ENCODE measurements at places on chromosomes 5 and 9.

DNA sequence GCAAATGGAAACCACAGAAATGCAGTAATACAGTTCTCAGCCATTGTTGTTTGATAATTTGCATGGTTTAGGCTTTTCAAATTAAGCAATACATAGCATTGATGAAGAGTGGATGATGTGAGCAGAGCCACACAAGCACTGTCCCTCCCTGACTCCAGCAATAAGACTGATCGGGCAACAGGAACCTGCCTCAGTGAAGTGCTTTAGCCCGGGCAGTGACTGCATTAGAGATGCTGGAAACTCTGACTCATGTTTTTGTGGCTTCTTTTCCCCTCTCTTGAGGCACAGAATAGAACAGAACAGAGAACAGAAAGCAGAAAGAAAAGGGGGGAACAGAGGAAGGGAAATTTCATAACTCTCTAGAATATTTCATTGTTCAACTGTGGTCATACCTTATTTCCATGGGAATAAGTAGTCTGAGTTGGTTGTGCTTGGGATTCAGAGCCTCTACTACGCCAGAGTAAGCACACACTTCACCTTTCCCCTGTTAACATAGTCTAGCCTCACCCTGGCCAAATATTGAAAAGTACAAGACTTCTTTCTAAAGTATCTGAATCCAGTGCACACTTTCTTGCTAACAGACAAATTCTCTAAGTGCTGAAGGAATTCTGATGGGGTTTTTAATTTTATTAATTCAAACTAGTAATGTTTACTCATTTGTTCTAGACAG, 164.8 kb upstream of the VCAN start:
- DNase-seq = peak; percentile 80

GRCh38 chr5:65262096-65262495, 219.6 kb downstream of the ADAMTS6 start:
- DNase-seq = peak; percentile 18

- DNase-seq = no peak
These were observed 34.1 kb downstream of the CRHBP start for GRCh38 chr5:76986825-76987526.

DNA sequence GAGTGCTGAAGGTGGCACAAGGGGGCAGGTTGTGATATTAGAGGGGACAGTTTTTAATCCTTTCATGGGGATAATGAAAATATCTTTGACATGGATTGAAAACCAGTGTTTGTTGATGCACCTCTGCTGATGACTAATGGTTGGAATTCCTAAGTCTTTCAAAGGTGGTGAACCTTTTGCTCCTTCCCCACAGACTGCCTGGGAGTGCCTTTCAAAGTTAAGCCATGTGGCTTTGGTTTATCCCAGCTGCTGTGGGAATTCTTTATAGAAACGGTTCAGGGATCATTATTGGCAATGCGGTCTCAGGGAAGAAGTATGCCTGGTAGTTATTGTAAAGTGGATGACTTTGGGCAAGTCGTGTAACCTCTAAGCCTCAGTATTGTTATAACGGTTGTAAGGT, 45.7 kb downstream of the PIP5K1B start:
- DNase-seq = no peak

DNA sequence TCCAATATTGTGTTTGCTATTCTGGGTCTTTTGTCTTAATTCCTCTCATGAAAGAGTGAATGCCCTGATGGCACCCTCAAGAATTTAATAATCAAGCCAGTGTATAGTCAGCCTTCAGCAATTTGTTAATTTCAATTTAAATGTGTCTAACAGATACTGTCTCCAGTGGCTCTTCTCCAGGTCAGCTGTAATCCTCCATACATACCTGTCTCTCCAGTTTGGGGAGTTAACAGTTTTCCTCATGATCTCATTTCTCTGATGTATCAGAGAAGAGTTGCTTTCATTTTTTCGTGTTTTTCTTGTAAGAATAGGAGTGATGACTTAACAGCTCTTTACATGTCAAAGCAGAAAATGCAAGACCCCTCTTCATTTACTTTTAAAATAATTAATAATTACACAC, 500.3 kb upstream of the RORB start:
- no peak for DNase-seq

DNA sequence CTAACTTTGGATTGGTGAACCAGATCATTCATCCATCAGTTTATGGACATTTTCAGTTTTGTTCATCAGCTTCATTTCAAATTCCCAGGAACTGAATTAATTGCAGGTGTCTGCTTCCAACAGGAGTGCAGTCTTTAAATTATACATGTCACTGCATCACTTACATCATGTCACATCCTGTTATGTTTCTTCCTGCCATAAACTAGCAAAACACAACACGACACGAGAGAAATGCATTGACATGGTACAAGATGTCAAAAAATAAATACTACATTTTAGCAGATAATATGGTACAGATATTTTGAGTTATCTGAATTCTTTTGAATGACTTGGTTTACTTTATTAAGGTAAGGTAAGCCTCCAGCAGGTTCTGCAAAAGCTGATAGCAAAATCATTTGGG, 415.5 kb downstream of the NR2F1-AS1 start:
- no peak for DNase-seq

DNA sequence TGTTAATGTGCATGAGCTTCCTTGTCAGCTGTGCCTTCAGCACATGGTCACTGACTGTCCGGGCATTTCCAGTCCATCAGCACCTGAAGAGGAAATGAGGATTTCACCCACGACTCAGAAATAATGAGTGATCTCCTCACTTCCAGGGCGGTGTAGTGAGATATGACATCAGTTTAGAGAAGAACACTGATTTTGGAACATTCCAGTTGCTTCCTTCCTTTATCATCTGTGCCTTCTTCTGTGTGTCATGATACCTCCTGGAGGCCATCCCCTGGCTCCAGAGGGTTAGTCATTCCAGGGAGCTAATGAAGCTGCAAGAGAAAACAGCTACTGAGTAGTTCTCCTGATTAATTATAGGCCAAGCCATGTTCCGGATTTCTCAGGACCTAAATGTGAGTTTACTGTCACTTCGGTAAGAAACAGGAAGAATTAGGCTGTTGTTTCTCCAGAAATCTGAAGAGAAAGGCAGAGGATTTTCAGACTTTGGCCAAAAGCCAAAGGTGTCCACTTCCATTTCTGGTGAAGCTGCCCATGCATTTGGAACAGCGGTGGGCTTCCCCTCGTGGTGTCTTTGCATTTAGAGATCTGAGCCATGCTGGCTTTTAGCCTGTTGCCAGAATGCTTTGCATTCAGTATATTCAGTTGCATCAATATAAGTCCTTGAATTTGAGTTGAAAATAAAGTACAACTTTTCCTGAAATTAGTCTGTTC, 161.3 kb upstream of the OTULINL start:
- DNase-seq = peak; percentile 54

GRCh38 chr5:115369430-115370144, 73.1 kb upstream of the CCDC112 start:
- DNase-seq = no peak

DNA sequence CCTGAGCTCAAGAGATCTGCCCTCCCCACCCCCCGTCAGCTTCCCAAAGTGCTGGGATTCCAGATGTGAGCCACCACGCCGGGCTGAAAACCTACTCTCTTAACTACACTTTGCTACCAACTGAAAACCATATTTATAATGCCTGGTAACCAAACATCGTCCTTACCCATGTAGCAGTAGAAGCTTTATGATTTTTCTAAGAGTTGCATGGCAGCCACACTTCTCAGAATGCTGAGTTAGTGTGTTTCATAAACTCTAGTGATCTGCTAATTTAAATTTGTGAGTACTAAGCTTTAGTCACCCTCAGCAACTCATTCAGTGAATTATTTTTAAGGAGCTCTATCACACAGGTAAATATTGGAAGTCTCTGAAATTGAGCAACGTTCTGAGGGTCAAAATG, 478.4 kb downstream of the KDM4C start:
- no peak for DNase-seq

- DNase-seq = peak; percentile 95
These were observed 66.3 kb upstream of the SPOCK1 start for GRCh38 chr5:137565450-137565849.

- no peak for DNase-seq
These were observed 32.4 kb upstream of the CDK20 start for GRCh38 chr9:88006511-88007290.

- DNase-seq = no peak
These were observed 107.1 kb upstream of the TAS2R1 start for GRCh38 chr5:9737265-9737664.
